PC-9 (cell line): ENCODE measurements at places on chromosomes 1 and 21.

GRCh38 chr1:90707363-90707710 lies 9.8 kb downstream of the BARHL2 start:
- peak; percentile 8 for DNase-seq

DNA sequence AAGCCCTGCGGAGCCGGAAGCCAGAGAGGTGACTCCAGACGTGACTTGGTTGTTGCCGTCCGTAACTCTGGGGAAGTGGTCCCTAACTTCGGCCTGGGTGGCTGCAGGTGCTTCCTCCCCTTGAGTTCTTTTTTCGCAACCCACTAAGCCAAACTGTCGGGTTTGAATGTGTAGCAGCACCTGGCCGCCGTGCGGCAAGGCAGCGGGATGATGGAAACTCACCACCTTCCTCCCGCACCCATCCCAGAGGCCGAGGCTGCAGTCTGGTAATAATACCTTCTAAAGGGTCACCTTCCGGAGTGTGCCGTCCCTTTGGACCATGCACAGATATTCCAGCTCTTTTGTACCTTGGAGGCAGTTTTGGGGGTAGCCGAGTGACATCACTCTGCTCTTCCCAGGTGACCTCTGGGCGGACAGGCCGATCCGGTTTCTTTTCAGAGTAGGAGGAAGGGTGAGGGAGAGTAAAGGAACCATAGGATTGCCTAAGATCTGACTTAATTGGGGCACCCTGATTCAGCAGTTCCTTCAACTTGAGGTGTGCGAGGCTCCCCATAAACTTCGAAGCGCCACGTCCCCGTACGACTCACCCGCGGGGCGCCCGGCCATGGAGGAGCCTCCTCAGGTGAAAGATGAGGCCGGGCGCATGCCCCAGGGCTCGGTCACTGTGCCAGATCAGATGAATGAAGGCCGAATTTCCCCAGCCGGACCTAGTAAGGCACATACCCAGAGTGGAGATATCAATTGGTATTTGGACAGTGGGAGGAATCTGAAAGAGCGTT lies 1.0 kb downstream of the KCNK1 start:
- peak; percentile 79 for DNase-seq

- DNase-seq: no peak
Measured at GRCh38 chr1:68136187-68136586, 85.8 kb upstream of the DIRAS3 start.

- DNase-seq: no peak
Measured at GRCh38 chr1:29202053-29202452, 20.4 kb upstream of the SRSF4 start.

DNA sequence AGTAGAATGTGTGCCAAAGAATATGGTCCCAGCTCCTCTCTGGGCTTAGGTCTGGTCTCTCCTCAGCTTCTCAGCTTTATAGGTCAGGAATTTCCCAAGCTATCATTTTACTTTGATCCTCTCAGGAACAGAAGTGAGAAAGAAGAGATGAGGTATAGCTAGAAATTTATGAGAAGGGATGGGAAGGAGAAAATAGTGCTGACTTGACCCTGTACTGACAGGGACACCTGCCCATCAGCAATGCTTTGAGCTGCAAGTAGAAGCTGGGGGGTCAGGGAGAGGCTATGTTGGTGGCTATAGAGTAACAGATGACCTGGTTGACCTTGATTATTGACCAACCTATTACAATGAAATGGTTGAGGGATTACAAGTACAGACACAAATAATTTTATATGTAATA lies 75.0 kb downstream of the XCL2 start:
- no peak for DNase-seq

- no peak for DNase-seq
Measured at GRCh38 chr1:8651236-8651890, 166.1 kb downstream of the RERE start.

DNA sequence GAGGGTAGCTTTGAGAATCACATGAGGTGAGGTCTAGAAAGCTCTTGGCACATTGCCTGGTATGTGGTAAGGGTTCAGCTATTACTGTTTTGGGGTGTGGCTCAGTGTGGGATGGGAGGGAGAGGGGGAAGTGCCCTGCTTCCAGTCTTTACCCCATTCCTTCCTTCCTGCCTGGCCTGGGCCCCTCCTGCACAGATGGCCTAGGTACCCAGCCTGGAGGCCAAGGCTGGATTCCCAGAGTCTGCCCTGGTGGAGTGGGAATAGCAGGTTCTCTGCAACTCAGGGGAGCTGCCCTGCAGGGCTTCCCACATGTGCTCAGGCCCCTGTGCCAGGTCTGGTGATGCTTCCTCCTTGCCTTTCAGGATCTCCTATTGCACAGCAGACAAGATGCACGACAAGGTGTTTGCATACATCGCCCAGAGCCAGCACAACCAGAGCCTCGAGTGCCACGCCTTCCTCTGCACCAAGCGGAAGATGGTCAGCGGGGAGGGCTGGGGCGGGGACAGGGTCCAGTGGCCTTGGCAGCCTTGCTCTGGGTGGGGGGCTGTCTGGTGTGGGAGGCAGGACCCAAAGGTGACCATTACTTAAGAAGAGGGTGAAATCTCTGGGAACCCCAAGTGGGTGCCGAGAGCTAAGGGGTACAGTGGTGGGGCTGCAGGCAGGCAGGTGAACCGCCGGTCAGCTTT lies 13.5 kb downstream of the LDLRAP1 start:
- DNase-seq: peak; percentile 73

DNA sequence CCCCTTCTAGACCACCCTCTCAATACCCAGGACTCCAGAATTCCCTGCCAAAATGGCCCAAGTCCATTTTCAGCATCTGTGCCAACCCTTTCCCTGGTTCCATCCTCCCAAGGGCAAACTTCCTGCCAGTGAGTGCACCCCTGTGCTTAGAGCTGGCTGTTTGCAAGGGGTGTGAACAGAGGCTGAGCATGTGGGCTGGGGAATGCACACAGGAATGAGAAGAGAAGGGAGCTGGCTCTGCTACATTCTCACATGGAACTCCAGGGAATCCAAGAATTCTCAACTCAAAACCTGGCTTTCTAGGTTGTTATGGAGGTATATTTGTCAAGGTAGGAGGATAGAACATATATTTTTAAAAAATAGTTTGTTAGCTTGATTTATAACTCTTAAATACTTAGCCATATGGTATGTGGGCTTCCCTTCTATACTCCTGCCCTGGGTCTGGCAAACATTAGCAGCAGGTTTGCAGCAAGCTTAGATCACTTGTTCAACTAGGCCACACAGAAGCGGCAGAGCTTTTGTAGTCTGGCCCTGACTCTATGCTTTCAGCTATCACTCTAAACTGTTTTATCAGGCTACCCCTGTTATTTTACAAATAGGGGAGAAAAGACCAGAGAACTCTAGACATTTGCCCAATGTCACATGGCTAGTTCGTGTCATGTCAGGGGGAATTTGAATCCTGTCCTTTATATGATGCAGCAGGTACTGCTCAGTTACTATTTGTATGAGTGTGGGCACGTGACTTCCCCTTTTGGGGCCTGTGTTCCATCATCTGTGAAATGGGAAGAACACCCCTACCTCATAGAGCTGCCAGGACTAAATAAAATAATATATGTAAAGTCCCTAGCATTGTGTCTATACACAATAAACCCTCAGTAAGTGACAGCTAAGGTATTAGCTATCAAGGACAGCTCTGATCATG lies 8.1 kb upstream of the STMN1 start:
- no peak for DNase-seq

DNA sequence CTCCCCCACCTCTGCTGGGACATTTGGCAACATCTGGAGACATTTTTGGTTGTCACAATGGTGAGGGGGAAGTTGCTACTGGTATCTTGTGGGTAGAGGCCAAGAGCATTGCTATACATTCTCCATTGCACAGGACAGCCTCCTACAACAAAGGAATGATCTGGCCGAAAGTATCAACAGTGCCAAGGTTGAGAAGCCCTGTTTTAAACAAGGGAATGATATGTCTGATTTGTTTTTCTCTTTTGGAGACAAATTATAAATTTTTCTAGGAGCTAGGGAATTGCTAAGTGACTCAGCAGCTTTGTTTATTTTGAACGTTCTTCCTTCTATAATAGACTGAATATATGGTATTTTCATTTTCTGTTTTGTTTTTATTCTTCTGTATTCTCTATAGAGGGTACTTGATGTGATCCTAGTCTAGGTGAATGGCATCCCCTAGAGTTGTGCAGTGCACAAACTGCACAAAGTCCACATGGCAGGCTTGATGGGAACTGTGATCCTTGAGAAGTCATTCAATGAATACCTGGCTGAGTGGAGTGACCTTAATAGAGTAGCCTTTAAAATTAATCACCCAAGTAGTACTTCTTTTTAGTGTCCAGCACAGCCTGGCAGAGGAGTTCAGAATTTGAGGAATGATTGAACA lies 288.6 kb upstream of the USP24 start:
- no peak for DNase-seq

DNA sequence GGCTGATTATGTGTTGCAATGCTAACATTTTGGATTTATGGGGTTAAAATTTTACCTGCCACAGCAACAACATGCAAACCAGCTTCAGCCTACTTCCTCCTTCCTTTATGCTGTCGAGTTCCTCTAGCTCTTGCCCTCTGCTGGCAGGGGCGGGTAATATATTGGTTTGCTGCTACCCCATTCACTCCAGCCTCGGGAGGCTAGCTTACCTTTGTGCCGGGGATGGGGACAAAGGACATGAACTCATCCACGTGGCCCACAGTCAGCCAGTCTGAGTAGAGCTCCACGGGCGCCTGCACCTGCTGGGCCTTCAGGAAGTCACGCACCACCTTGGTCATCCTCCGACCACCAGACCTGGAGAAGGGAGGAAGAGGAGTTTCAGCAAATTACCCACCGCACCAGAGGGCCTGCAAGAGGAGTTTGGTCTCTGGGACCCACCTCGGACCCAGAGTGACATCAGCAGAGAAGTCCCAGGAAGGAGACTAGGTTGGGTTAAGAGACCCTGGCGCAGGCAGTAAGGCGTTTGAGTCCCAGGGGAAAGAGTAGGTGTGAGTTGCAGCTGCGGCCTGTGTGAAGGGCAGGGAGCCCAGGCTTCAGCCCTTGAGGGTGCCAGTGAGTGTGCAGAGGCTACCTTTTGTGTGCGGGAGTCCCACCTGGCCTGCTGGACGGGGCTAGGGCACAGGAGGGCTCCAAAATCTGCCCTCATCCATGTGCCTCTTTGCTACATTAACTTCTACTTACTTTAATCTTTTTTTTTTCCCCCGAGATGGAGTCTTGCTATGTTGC lies 21.8 kb upstream of the SDHB start:
- DNase-seq: no peak

DNA sequence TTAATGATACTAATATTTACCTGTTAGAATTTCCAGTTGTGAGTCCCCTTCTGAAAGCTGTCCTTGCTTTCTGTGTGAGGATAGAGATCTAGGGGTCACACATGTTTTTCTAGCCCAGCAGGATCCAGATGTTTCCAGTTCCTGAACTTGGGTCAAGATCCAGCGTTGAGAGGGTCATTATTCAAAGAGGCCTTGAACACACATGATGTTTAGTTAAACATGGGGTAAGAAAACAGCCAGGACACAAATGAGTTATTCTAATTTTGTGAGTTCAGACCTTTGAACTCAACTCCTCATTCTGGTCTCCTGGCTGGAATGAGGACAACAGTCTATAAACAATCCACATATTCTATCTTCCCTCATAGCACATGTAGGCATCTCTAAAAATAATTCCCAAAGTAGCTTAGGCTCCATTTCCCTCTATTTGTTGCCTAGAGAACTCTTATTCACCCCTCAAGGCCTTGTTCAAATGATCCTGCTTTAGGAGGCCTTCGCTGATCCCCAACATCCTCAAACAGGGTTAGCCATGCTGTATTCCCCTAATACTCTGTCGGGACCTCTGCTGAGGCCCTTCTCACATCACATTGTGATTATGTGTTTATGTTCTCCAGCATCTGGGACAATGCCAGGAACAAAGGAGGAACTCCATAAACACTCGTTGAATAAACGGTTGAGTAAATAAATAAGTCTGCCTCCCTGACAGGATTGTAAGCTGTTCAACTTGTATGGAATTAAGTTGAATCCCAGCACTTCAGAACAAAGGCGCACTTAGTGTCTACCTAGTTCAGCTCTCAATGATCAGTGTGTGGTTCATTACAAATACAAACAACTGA lies 15.0 kb upstream of the KCNN3 start:
- DNase-seq: no peak

- no peak for DNase-seq
Measured at GRCh38 chr1:23546897-23547584, 12.3 kb downstream of the ID3 start.

DNA sequence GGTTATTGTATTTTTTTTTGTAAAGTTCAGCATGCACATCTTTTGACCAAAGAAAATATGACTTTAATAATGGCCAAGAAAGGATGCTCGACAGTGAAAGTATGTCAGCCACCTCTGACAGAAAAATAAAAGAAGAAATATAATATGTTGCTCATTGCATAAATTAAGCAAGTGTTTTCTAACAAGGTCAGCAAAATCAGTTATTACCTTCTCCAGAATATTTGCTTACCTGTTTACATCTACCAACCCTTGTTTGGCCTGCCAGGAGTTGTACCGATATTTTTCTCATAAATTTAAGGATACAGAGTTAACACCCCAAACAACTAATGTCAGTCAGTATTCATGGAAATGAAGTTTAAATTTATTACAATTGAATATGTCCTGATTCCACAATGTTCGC lies 685.4 kb downstream of the PLA2G4A start:
- DNase-seq: no peak

GRCh38 chr1:181141431-181141910 lies 53.0 kb downstream of the IER5 start:
- peak; percentile 52 for DNase-seq

DNA sequence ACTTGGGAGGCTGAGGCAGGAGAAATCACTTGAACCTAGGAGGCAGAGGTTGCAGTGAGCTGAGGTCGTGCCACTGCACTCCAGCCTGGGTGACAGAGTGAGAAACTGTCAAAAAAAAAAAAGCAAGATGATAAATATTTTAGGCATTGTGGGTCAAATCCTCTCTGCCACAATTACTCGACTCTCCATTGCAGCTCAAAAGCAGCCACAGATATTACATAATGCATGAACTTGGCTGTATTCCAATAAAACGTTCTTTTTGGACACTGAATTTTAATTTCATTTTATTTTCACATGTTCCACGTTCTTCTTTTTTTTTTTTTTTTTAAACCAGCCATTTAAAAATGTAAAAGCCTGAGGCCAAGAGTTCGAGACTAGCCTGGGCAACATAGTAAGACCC lies 69.4 kb downstream of the TCP10L start:
- no peak for DNase-seq

- no peak for DNase-seq
Measured at GRCh38 chr1:185488808-185489207, 171.8 kb upstream of the IVNS1ABP start.

GRCh38 chr1:92201973-92202372 lies 15.7 kb upstream of the C1orf146 start:
- DNase-seq: no peak

GRCh38 chr21:33244779-33245105 lies 15.0 kb downstream of the IFNAR2 start:
- DNase-seq: no peak

GRCh38 chr1:236748268-236748870 lies 46.7 kb upstream of the MTR start:
- no peak for DNase-seq
